ENCODE measurements at places on chromosomes 6 and 20.

- DNase-seq, result no peak
Observed at GRCh38 chr20:44856442-44856841, 29.1 kb upstream of the YWHAB start.

DNA sequence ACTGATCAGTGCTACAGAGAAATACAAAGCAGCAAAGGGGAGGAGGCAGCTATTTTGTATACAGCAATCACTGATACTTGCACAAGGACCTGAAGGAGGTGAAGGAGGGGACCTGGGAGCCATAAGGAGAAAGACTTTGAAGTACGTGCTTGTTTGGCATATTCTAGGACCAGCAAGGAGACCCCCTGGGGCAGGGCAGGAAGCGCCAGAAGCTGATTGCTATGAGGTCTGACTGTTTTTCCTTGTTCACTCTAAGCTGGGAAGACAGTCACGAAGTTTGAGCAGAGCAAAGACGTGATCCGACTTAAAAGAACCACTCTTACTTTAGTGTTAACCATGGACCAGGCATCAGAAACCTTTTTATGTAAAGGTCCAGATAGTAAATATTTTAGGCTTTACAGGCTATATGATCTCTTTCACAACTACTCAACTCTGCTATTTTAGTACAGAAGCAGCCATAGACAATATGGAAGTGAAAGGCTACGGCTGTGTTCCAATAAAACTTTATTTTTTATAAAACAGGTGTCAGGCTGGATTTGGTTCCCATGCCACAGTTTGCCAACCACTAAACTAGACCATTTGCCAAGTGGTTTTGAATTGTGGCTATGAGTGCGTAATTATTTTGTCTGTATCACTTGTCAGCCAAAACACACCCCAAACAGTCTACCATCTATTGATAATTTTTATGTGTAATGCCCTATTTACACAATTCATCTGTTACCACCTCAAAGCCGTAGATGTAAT, 217.9 kb downstream of the PRL start:
- no peak for DNase-seq

DNA sequence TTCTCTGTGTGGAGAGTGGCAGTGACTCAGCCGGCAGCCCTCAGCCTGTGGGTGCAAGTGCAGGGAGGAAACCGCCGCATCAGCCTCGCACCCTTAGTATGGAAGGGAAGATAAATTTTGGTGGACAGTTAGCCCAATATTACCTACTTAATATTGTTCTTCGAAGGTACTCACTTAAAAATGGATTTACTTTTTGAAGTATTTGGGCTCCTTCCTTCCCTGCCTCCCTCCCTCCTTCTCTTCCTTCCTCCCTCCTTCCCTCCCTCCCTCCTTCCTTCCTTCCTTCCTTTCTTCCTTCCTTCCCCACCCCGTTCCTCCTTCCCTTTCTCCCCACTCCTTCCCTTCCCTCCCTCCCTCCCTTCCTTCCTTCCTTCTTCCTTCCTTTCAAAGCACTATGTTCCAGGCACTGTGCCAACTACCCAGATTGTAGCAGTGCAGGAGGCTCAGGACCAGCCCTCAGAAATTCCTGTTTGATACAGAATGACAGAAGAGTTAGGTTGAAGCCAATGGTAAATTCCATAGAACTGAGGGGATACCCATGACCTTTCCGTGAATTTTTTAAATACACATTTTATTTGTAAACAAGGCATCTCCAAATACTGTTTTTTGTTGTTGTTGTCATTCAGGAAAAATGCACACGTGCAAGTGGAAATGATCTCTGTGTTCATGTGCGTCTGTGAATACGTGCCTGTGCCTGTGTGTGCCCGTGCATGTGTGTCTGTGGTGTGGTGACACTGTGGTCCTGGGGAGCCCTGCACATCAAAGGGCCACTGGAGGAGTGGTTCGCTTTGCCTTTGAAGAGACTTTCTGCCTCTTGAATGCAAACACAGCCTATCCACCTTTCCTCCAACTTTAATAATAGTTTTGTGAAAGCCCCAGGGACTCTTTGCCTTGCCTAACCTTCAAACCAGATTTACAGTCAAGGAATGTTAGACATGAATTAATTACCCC, 141.7 kb downstream of the EDN3 start:
- DNase-seq, result no peak

DNA sequence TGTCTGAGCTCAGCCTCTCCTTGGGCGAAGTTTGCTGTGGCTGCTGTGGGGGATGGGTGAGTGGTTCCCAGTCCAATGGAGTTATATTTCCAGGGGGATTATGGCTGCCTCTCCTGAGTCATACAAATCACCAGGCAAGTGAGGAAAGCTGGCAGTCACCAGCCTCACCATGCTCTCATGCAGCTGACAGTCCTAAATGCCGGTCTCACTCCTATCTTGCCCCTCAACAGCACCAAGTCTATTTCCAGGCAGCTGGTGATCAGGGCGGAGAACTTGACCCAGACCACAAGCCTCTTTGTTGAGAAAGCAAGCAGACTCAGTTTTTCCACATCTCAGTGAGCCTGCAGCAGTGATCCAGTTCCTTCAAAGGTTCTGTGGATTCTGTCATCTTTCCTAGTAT, 98.9 kb downstream of the TBC1D32 start:
- DNase-seq, result no peak

DNA sequence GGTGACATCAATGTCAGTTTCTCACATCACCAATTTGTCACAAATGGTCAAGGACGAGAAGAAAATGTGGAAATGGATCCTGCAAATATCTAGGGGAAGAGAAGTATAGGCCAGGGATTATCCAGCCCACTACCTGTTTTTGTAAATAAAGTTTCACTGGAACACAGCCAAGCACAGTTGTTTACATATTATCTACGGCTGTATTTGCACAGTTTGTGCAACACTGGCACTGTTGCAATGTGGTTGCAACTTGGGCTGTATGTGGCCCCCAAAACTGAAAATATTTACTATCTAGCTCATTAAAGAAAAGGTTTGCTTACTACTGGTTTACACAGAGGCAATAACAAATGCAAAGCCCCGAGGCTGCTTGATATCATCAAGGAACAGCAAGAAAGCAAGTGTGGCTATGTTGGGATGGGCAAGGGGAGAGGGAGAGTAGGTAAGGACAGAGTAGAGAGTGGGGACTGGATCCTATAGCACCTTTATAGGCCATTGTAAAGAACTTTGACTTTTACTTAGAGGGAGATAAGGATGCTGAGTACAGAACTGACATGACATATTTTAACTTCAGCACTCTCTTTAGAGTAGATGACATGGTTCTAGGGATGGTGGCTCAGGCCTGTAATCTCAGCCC, 11.8 kb upstream of the STXBP5 start:
- no peak for DNase-seq

DNA sequence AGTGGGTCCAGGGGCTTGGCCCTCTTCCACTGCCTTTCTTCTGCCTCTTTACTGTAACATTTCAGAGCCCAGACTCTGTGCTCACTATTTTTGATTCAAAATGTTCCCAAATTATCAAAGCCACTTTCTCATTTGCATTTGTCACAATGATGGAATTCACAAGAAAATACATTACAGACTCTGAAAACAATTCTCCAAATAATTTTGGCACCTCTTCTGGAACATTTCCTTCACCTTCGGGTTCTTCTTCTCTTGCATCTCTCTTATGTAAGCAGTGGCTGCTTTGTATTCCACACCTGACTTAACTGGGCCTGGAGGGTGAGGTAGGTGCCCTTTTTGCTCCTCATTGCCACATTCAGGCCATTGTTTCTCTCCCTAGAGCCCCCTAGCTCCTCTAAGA, 30.0 kb downstream of the ZNF184 start:
- DNase-seq, result no peak

- DNase-seq, result no peak
Observed at GRCh38 chr6:125918230-125918629, 38.3 kb upstream of the HINT3 start.

DNA sequence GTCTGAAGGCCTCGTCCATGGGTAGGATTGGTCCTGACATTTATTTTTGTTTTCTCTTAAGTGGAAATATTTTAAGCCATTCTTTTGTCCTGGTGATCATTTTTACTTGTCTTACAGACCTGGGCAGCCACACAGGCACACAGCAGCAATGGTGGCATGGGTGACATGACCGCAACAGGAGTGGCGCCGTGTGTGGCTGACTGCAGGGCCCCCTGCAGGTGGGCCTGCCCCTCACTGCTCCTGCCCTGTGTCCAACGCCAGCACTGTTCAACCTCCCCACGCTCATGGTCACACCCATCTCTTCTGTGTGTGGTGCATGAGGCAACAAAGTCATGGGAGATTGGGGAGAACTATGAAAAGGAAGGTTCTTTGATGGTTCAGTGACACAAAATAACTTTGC, 151.9 kb downstream of the MYLK4 start:
- no peak for DNase-seq

DNA sequence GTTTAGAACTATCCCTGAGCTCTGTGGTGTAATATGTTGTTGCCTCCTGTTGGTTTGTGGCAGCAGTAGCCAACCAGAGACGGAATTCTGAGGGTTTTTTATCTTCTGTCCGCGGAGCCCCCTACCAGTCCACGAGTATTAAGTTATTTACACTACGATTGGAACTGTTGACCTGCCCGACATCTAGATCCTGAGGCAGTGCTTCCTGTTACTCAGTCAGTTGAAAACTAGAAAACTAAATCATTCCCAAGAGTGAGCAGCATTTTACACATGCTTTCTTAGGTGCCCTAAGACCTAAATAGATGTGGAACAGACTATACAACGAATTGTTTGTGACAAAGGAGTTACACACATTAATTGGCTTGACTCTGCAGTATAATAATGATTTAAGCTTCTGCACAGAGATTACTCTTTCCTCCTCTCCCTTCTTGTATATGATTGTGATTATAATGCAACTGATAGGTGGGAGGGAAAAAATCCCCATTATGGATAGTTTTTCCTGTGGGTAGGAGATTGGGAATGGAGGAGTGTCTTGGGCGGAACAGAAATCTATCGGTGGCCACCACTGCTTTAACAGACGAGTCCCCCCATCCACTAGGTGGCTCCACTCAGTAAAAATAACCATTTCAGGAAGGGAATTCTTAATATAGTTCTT, 1.7 kb downstream of the LOC128125822 start:
- peak; percentile 44 for DNase-seq

DNA sequence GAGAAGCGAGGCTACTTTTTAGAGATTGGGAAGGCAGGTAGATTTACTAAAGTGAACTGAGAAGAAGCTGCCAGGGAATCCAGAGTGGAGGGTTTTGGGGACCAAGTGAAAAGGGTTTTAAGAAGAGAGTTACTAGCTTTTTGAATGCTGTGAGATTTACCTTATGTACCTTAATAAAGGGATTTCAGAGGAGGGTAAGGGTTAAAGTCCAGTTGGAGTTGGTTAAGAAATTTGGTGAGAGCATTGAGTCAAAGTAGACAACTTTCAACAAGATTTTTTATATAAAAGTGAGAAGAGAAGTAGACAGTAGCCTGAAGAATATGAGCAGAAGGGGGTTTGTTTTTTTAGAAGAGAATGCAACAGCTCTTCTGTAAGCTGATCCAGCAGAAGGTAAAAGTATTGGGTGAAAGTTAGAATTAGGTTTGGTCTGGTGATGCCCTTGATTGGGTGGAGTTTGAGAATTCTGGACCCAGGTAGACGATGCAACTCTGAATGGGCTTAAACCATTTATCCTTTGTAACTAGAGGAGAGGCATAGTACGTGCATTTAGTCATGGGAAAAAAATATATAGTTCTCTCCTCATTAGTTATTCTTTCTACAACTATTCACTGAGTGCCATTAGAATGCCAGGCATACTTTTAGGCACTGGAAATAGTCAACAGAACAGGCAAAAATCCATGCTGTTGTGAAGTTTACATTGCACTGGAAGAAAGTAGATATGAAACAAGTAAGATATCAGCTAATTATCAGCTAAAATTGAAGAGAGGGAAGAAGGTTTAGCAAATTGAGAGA, 44.8 kb downstream of the ATRN start:
- no peak for DNase-seq

DNA sequence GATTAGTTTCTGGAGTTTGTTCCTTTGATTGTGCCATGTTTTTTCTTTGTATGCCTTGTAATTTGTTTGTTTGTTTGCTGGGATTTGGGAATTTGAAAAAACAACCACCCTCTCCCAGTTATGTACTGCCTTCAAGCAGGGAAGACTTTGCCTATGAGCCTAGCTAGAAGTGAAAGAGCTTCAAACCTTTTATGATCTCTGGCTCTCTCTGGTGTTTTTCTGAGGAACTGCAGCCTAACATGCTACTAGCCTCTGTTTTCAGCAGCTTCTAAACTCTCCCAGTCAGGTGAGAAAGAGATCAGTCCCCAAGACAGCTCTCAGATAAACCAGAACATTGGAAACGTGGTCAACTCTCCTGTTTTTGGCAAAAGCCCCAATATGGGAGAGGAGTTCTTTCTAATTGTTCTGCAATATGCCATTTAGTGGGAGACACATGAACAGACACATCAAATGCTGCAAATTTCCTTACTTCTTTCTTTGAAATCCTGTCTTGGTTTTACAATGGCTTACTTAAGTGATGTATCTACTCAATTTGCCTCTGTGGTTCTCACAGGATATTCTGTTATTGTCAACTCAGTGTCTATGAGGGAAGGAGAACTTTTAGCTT, 58.9 kb upstream of the SERINC1 start:
- peak; percentile 44 for DNase-seq

GRCh38 chr6:47865206-47865605, 83.4 kb downstream of the OPN5 start:
- no peak for DNase-seq

DNA sequence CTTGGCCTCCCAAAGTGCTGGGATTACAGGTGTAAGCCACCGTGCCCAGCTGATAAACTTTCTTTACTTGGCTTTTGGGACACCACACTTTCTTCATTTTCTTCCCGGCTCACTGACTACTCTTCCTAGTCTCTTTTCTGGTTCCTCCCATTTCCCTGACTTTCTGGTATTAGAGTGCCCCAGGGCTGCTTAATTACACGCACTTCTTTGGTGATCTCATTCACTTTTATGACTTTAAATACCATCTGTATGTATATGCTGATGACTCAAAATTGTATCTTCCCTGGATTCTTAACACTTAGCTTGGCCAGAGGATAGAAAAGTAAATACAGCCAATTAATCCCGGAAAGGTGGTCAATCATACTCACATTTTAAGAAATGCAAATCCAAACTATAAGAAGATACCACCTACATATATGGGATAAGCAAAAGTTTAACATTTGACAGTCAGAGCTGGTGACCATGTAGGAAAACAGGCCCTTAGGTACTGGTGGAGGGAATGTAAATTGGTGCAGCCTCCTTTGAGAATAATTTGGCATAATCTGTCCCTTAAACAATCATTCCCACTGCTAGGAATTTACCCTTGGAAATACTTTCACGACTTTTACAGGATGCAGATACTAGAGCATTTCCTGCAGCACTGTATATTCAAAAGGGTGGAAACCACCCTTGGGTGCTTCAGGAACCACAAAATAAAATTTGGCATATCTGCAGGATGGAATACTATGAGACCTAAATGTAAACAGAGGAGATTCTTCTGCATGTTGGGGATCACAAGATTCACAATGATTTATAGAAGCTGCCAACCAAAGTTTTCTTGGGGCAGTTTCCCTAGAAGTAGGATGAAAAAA, 9.4 kb upstream of the NANP start:
- DNase-seq, result peak; percentile 35

- DNase-seq, result no peak
Observed at GRCh38 chr6:16367571-16367970, 129.2 kb downstream of the GMPR start.
